ENCODE measurements at places on chromosomes 4 and X.

GRCh38 chr4:159946983-159947615, 844.2 kb downstream of the RAPGEF2 start:
- DNase-seq = no peak

DNA sequence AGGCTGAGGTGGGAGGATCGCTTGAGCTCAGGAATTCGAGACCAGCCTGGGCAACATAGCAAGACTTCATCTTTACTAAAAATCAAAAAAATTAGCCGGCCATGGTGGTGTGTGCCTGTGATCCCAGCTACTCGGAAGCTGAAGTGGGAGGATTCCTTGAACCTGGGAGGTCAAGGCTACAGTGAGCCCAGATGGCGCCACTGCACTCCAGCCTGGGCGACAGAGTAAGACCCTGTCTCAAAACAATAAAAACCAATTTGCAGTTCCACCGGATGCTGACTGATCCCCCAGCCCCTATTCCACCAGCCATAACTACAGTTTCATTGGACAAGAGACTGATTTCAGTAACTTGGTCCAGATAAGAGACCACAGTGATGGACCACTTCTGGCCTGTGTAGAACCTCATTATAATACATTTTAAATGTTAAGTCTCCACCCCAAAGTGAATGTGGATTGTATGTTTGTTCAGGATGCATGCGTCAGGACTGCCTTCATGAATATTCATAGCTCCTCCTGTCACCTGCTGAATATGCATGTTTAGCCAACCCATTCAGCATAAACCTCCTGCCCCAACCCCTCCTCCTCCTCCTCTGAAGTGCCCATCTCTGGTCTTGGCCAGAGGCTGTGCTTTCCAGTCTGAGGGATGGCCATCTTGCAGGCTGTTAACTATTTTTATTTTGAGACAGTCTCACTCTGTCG, 2.3 kb upstream of the SLBP start:
- DNase-seq = no peak

DNA sequence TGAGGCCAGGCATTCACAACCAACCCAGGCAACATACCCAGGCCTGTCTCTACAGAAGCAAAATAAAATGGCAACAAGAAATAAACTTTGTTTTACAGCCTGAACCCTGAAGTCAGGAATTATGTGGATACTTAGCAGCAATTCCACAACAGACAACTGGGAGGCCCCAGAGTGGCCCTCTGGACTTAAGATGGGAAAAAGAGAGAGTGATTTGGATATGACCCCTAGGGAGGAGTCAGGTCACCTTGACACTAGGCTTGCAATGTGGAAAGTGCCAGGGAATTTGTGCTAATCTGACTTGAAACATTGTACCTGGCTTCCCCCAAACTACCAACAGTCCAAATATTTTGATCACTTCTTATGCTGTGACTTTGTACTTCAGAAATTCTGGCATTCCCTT, 193.1 kb downstream of the PARM1 start:
- no peak for DNase-seq

- no peak for DNase-seq
Observed at GRCh38 chr4:134465417-134465816, 263.8 kb upstream of the PABPC4L start.

All from T-helper 9 cell (primary cell).